Effector memory CD4-positive, alpha-beta T cell (primary cell): ENCODE measurements at places on chromosomes 11 and 22.
A peak's percentile ranks its signal among the peaks of the same experiment; 100 is the strongest.

DNA sequence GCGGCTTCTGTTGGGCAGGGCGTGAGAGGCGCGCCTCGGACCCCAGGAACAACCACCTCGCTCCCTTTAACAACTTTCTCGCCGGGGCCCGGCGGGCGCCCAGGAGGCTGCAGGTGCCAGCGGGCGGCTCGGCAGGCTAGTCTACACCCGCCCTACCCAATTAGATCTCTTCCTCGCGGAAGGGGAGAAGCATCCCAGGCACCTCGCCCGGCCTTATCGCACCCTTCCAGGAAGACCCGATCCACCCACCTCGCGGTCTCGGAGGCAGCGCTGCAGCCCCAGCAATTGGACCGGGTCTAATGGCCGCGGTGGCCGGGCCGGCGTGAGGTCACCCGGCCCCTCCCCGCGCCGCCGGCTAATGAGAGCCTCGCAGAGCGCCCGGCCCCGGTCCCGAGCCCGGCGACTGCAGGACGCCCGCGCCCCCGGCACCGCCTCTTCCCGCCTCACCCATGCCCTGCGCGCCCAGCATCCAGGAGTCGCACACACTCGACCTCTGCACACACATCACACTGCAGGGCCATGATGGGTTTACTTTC lies at the start of gene PLAAT3:
TSS of gene PLAAT3 (minus strand) at position 298 of the 536 bp plus-strand sequence. CDS start 419 bp downstream, outside the sequence.
- peak; percentile 11 for DNase-seq

GRCh38 chr22:19758896-19759426 lies 1.6 kb upstream of the TBX1 start:
- no peak for DNase-seq

DNA sequence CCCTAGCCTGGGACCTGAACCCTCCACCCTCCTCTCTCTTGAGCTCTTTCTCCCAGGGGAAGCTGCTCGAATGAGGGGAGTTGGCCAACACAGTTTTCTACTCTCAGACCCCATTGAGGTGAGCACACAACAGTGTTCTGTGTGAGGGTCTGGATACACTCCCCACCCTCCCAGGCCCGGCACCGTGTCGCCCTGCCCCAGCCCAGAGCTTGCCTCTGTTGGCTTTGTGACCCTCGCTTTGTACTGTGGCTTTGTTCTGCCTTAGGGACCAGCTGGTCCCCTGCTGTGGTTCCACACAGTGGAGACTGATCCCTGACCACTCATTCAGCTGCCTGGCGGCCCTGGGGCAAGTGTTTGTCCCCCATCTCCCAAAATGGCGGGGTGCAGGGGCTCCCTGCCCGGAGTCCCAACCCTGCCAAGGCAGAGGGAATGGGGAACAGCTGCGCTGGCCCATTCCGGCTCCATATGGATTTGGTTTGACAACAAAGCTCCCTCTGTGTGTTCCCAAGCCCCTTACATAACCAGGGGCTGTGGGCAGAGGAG lies 8.3 kb downstream of the ST3GAL4 start:
- DNase-seq, result no peak

DNA sequence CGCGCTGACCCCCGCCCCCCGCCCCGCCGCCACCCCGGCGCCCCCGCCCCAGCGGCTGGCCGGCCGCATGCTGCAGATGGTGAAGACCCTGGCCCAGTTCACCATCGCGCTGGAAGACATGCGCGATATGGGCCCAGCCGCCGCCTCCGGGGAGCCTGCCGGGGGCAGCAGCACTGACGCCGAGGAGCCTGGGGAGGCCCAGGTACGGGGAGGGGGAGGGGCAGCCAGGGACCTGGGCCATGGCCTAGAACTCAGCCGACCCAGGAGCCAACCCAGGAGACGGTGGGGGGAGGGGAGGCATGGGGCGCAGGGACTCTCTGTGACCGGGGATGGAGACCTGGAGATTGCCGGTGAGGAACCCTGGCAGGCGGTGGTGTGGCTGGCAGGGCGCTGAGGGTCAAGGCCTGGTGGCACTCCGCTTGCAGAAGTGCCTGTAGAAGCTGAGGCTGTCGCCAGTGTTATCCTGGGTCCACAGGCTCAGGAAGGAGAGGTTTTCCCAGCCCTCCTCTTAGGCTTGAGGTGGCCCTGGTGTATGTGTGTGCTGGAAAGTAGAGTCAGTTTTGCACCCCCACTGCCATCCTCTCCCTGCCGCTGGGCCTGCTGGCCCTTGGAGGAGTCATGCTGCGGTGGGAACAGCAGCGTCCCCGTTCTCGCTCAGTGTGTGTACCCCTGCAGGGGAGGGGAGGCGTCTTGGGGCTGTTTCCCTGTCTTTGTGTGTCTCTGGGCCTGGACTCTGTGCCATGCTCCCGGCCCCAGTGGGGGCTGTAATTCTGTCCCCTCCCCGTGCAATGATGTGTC lies 32.9 kb upstream of the RELT start:
- DNase-seq, result no peak

DNA sequence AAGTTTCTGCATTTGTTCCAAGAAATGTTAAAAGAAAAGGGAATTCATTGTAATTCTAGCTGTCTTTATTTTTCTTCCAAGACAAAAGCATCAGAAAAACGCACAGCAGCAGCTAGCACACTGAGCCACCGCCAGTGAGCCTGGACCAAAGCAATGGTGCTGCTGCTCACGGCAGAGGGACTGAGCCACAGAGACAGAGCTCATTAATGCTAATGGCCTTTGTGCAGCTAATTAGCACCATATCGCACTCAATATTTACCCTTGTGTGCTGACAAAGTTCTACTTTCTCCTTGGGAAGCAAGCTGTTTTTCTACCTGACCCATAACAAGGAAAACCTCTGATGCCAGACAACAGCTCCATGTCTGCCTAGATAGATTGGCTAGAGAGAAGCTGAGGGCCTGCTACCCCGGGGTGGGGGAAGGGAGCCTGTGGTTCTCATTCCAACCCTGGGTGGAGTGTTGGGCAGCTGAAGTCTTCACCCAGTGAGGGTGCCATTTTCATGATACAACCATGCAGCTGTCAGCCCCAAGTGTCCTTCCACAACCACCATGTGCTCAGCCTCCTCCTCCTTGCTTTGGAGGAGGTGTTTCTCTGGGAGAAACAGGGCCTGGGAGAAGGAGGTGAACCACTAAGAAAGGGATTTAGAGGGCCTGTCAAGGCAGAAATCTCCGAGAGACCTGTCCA lies 131.1 kb upstream of the NCAM1 start:
- DNase-seq, result no peak

DNA sequence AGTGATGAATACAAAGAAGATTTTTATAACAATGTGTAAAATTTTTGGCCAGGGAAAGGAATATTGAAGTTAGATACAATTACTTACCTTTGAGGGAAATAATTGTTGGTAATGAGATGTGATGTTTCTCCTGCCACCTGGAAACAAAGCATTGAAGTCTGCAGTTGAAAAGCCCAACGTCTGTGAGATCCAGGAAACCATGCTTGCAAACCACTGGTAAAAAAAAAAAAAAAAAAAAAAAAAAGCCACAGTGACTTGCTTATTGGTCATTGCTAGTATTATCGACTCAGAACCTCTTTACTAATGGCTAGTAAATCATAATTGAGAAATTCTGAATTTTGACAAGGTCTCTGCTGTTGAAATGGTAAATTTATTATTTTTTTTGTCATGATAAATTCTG lies 5.3 kb downstream of the BIRC3 start:
- no peak for DNase-seq

DNA sequence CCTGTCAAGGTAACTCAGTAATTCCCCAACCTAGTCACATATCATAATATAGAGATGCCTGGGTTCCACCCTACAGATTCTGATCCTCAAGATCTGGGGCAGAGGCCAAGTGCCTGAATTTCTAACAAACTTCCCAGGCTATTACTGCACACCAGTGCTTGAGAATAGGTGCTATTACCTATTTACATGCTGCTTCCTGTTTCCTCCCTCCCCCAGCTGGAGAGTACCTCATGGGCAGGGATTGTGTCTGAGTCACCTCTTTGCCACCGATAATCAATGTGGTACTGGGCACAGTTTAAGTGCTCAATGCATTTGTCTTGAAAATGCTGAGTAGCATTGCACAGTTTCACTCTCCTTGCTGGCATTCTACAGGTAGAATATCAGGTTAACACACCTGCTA lies 582.2 kb upstream of the CADM1 start:
- DNase-seq, result no peak

GRCh38 chr11:122701143-122701542 lies 45.6 kb downstream of the UBASH3B start:
- no peak for DNase-seq

- peak; percentile 96 for DNase-seq
Observed at GRCh38 chr11:61429691-61430582, at the start of the genes CPSF7 and SDHAF2. Gene CPSF7 (minus strand): TSS chr11:61429975. CDS start chr11:61429235, 740 bp downstream. Gene SDHAF2 (plus strand): TSS chr11:61430124. CDS start chr11:61430147, 23 bp downstream.

DNA sequence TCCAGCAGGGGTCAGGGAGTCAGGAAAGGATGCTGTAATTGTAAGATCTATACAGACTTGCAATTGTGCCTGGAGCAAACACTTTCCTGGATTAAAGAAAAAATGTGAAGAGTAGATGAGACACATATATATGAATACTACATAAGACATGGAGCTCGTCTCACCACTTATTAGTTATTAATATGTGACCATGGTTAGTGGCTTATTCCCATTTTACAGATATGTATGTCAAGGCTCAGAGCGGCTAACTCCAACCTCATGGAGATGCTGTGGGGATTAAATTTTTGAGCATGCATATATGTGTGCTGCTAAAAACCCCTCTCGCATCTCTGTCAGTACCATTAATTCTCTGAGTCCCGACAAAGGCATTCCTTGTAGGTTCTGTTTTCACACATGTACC lies 125.7 kb downstream of the SLC1A2 start:
- no peak for DNase-seq

DNA sequence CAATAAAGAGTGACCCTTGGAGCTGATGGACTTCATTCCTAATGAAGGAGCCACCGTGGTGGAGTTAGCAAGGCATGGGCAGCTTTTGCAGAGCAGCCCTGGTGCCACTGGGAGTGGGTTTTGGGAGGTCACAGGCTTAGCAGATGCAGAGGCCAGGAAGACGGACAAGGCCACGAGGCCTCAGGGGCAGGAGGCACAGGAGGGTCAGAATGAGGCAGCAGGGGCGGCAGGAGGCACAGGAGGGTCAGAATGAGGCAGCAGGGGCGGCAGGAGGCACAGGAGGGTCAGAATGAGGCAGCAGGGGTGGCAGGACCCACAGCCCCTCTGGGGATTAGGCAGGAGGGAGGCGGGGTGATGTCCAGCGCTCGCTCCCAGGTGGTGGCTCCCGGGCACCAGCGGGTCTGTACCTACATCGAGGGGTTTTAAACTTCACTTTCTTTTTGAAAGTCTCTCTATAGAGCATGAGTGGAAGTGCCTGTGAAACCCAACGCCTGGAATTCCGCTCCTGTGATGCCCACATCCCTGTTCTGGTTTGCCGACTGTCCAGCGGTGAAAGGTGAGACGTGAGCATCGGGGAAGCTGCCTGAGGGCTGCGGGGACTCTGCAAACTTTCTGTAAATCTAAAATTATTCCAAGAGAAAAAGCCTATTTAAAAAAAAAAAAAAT lies 521.6 kb downstream of the BRD1 start:
- DNase-seq, result no peak

GRCh38 chr11:2194877-2195755 lies 23.5 kb upstream of the TH start:
- DNase-seq, result no peak

DNA sequence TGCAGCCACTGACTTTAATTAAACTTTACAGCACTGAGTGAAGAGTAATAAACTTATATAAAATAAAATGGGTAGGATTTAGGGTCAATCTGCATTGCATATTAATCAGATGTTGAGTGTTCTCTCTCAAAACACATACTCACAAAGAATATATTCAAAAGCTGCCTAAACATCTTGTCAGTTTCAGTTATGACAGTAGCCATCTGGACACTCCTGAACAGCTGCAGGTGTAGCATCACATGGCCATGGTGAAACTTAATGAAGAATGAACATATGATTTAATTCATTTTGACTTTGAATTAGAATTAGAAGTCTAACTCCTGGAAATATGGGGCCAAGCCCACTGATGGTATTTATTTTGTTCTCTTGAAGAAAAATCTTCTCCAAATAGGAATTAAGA lies 684.3 kb upstream of the RAG2 start:
- no peak for DNase-seq

DNA sequence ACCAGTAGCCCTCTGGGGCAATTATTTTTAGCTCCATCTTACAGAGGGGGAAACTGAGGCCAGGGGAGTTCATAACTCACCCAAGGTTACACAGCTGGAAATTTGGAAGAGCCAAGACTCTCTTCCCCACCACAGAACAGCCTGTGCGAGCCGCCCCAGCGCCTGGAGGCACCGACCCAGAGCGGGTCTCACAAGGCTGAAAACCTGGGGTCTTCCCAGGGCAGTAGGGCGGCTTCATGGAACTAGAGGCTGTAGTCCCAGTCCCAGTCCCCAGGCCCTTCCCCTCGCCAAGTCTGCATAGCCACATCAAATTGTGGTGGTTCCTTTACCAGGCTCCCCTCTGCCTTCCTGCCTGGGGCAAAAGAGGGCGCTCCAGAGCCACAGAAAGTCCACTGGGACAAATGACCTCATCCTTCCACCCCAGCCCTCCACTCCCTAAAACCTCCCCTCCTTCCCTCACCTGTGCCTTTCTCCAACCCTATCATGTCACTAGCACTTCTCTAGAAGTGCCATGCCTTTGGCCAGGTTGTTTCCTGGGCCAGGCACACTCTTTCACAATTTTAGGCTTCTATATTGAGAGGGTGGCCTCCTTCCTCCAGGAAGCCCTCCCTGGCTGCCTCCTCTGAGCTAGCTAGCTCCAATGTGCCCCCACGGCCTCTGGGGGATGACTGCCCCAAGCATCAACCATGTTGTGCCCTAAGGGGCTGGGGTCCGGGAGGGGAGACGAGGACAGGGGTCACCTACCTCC lies 15.2 kb upstream of the CDC42EP1 start:
- peak; percentile 14 for DNase-seq

- no peak for DNase-seq
Observed at GRCh38 chr22:50702261-50702671, 29.6 kb downstream of the SHANK3 start.
